ENCODE measurements at places on chromosomes 1 and 21. TPM values are rescaled to one million over a fixed set of nuclear protein-coding genes. Genes with fewer than 3 reads are reported as not detected.

- H3K27ac ChIP-seq: no peak overlapping the region
- no peak overlapping the region for H3K4me3 ChIP-seq
- H3K27me3 ChIP-seq: no peaks in the 10 kb centered on the region
- no peak for DNase-seq
- H3K36me3 ChIP-seq: no peaks in the 10 kb centered on the region
- H3K4me1 ChIP-seq: no peaks in the 10 kb centered on the region
Measured at GRCh38 chr1:229900220-229900619, 166.8 kb upstream of the GALNT2 start.

GRCh38 chr1:232904566-232904965 is 45.8 kb upstream of the NTPCR start:
- DNase-seq: no peak
- no peaks in the 10 kb centered on the region for H3K27me3 ChIP-seq
- H3K4me3 ChIP-seq: no peak overlapping the region

DNA sequence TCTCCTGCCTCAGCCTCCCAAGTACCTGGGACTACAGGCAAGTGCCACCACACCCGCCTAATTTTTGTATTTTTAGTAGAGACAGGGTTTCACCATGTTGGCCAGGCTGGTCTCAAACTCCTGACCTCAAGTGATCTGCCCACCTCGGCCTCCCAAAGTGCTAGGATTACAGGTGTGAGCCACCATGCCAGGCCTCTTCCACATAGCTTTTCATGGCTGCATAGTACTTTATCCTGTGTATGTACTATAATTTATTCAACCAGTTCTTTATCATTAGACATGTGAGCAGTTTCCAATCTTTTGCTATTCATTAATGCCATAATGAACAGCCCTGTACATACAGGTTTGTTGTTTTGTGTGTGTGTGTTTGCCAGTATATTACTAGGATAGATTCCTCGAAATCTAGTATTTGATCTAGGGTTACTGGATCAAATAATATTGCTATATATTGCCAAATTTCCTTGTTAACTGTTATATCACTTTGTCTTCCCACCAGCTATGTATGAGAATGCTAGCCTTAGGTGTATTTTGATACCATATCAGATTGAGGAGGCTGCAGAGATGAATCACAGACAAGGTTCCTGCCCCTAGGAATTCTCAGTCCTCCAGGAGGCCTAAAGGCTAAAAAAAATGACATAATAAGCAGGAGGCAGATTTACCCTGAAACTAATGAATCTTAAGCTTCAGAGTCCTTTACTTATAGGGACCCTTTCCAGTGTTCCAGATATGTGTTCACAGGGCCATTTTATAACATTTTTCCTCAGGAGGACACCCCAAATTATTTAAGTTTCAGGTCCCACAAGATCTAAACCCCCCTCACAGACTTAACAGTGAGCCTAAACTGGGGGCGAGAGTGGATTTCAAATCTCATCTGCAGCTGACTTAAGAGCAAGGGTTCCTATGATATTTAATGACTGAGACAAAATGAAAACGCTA is 2.1 kb upstream of the PDIK1L start:
- H3K36me3 ChIP-seq: peaks cover 4% of the 10 kb centered on the region
- no peak overlapping the region for H3K4me3 ChIP-seq
- peaks cover 34% of the 10 kb centered on the region for H3K4me1 ChIP-seq
- no peak overlapping the region for H3K27ac ChIP-seq
- DNase-seq: no peak
- no peaks in the 10 kb centered on the region for H3K27me3 ChIP-seq

- no peak overlapping the region for H3K27ac ChIP-seq
- H3K4me1 ChIP-seq: no peaks in the 10 kb centered on the region
- no peaks in the 10 kb centered on the region for H3K27me3 ChIP-seq
- H3K4me3 ChIP-seq: no peak overlapping the region
- no peak for DNase-seq
Measured at GRCh38 chr21:16834791-16835190, 678.1 kb upstream of the CXADR start.

- no peaks in the 10 kb centered on the region for H3K27me3 ChIP-seq
- H3K27ac ChIP-seq: no peak overlapping the region
- no peaks in the 10 kb centered on the region for H3K4me1 ChIP-seq
Measured at GRCh38 chr21:45330075-45330781, 42.5 kb upstream of the POFUT2 start.

- H3K27me3 ChIP-seq: peaks cover 5% of the 10 kb centered on the region
- no peak overlapping the region for H3K4me3 ChIP-seq
- no peak overlapping the region for H3K27ac ChIP-seq
- no peaks in the 10 kb centered on the region for H3K36me3 ChIP-seq
- H3K4me1 ChIP-seq: no peaks in the 10 kb centered on the region
- peak; percentile 19 for DNase-seq
Measured at GRCh38 chr1:147389532-147390184, 147.2 kb downstream of the CHD1L start.

- H3K27me3 ChIP-seq: no peaks in the 10 kb centered on the region
- H3K4me3 ChIP-seq: peak within 1 kb of the TSS; percentile 49
- peaks cover 34% of the 10 kb centered on the region for H3K4me1 ChIP-seq
- peaks cover 13% of the 10 kb centered on the region for H3K36me3 ChIP-seq
- DNase-seq: peak; percentile 93
Measured at GRCh38 chr1:26111530-26112406, at the start of gene PDIK1L. TSS of gene PDIK1L (plus strand) at chr1:26111824. CDS start at chr1:26114309, 2,485 bp downstream.

- H3K4me3 ChIP-seq: no peak within 1 kb of the TSS
- H3K27ac ChIP-seq: no peak within 1 kb of the TSS
- no peaks in the 10 kb centered on the region for H3K36me3 ChIP-seq
- H3K27me3 ChIP-seq: no peaks in the 10 kb centered on the region
- no peak for DNase-seq
Measured at GRCh38 chr1:230747127-230747730, at the start of gene CAPN9. TSS of gene CAPN9 (plus strand) at chr1:230747388. CDS start at chr1:230747497, 109 bp downstream.

DNA sequence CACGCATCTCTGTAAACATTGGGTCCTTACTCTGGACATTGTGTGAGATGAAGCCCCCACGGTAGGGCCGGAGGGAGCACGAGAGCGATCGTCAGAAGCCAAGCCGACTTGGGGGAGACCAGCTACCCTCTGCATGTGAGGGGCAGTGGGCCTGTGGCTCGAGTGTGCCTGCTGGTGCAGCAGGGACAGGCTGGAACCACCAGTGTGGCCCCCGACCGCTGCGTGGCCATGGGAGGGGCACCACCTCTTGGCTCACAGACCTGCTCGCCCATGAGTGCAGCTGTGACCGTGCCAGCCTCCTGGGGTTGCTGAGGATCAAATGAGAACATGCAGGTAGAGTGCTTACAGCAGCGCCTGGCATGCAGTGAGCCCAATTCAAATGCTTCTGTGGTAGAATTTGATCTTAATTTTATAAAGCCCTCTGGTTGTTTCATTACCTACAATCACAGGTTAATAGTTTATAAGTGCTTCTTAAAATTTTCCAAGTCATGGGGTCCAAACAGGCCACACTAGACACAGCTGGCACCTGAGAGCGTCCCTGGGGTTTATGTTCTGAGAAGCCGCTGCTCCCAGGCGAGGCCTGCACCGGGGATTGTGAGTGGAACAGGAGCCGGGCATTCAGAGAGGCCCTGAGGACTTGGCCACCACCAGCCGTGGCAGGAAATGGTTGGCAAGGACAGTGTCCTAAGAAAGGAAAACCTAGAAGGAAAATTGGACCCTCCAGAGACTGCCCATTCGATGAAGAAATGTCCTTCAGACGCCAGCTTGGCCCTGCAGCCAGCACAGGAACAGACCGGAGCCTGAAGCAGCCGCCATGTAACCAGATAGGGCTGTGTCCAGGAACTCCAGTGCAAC is 22.6 kb upstream of the ADARB1 start:
- no peaks in the 10 kb centered on the region for H3K4me1 ChIP-seq
- no peak overlapping the region for H3K4me3 ChIP-seq
- H3K36me3 ChIP-seq: no peaks in the 10 kb centered on the region
- peaks cover 7% of the 10 kb centered on the region for H3K27me3 ChIP-seq
- no peak overlapping the region for H3K27ac ChIP-seq

The CRP gene
- total RNA-seq: not detected

The PDZK1 gene
- total RNA-seq: not detected

The HENMT1 gene
- 19.1 TPM for total RNA-seq

The SLAMF7 gene
- total RNA-seq: 8.2 TPM

Measured in CD4-positive, alpha-beta memory T cell (primary cell).